ENCODE measurements at places on chromosomes 16 and 17. TPM values are rescaled to one million over a fixed set of nuclear protein-coding genes. Genes with fewer than 3 reads are reported as not detected.

- H3K27me3 ChIP-seq: no peaks in the 10 kb centered on the region
- no peaks in the 10 kb centered on the region for H3K36me3 ChIP-seq
- no peak overlapping the region for H3K27ac ChIP-seq
- no peak overlapping the region for H3K4me3 ChIP-seq
- H3K4me1 ChIP-seq: no peaks in the 10 kb centered on the region
These were observed 4.1 kb downstream of the CSF3 start for GRCh38 chr17:40019140-40019991.

DNA sequence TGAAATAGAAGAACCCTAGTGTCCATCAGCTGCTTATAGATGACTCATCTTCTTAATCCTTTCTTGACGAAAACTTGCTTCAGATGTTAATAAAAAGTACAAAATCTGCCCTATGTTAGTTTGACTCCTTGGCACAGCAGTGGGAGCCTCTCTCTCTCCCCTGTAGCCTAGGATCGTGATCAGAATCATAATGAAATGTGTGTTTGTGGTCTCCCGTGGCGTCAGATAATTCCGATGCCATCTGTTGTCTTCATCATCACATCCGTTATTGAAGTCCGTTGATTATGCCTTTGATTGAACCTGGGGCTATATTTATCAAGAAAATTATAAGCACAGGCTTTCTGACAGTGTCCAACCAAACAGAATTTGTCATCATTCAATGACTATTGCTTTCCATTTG is 102.5 kb downstream of the BMERB1 start:
- no peaks in the 10 kb centered on the region for H3K27me3 ChIP-seq
- DNase-seq: no peak
- no peak overlapping the region for H3K4me3 ChIP-seq
- H3K4me1 ChIP-seq: peaks cover 10% of the 10 kb centered on the region
- peaks cover 5% of the 10 kb centered on the region for H3K36me3 ChIP-seq

The C16orf89 gene
- not detected for total RNA-seq

The DERL2 gene
- total RNA-seq: 71.5 TPM

DNA sequence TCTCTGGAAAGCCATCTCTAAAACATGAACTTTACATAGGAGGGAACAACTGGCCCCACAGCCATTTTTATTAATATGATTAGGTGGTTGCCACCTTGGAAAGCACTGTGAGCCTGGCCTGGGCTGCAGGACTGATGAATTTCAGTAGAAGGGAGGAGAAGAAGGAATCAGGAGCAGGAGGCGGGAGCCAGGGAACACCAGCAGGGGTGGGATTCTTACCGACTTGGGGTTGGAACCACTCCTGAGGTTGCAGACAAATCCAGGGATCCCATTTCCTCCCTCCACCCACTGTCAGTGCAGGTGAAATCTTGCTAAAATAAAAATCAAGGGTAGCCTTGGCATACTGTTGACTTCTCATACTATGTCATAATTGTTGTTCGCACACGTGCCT is 16.9 kb upstream of the MAP3K14 start:
- H3K4me3 ChIP-seq: no peak overlapping the region
- no peaks in the 10 kb centered on the region for H3K27me3 ChIP-seq

DNA sequence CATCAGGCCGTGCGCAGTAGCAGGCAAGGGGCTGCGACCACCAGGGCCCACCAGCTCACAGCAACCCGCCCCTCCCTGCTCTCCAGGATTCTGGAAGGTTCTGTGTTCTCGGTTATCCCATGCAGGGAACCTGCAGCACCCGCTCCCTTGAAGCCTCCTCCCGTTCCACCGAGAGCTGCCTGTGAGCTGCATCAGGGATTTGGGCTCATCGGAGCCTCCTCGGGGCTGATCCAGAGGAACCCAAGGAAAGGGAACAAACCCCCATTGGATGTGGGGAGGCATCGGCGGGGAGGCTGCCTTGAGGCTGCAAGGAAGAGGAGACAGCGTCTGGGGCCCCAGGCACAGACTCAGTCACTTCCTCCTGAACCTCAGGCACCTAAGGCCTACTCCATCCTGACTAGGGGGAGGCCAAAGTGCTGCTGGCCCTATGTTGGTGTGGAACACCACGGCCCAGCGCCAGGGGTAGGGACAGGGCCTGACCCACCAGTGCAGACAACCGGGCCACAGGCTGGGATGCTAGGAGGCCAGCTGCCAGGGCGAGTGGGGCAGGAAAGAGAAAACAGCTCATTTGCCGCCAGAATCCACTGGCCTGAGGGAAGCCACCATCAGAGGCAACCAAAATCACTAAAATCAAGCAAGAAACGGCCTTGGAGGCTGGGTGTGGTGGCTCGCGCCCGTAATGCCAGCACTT is 14.4 kb upstream of the LGALS3BP start:
- no peaks in the 10 kb centered on the region for H3K27me3 ChIP-seq
- no peak overlapping the region for H3K27ac ChIP-seq
- no peak overlapping the region for H3K4me3 ChIP-seq
- peaks cover 4% of the 10 kb centered on the region for H3K36me3 ChIP-seq
- H3K4me1 ChIP-seq: no peaks in the 10 kb centered on the region

The MYCBPAP gene
- 24.3 TPM for total RNA-seq

The ITGAL gene
- 673 TPM for total RNA-seq

GRCh38 chr16:87536795-87537142 is 43.9 kb upstream of the ZCCHC14 start:
- peaks cover 13% of the 10 kb centered on the region for H3K4me1 ChIP-seq
- peaks cover 13% of the 10 kb centered on the region for H3K36me3 ChIP-seq
- H3K27me3 ChIP-seq: peaks cover 43% of the 10 kb centered on the region

GRCh38 chr17:64074704-64075426 is 54.4 kb upstream of the ICAM2 start:
- no peak overlapping the region for H3K27ac ChIP-seq
- DNase-seq: no peak
- no peaks in the 10 kb centered on the region for H3K27me3 ChIP-seq
- H3K36me3 ChIP-seq: peaks cover 19% of the 10 kb centered on the region
- H3K4me1 ChIP-seq: peaks cover 41% of the 10 kb centered on the region

DNA sequence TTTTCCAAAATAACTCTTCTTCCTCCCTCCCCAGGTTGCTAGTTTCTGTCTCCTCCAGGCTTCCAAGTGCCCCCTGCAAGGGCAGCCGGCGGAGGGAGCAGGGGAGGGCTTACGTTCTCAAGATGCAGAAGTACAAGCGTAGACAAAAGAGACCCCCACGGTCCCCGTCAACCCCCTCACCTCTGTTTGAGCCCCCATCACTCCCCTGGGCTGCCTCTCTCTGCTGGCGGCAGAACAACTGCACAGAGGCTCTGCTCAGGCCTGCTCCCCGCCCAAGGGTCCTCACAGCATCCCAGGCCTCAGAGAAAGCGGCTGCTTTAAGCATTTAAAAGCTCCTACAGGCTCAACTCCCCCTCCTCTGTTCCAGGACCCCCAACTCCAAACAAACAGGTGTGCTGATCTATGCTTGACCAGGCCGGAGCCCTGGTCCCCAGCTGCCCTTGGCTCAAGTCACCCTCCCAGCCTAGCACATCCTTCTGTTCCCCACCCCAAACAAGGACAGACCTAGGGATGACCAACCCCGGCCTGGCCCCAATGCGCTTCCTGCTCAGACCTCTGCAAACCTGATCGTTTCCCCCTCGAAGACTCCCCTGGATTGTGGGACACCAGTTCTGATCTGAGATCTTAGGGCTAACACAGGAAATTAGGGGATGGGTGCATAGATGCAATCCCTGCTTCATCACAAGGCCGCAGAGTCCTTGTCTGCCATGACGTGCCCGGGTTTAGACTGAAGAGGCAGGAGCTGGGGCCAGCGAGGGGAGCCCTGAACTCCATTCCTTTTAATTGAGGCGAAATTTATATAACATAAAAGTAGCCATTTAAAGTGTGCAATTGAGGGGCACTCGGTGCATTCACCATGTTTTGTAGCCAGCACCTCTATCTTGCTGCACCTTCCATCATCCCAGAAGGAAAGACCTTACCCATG is 17.2 kb upstream of the RBFOX3 start:
- H3K36me3 ChIP-seq: no peaks in the 10 kb centered on the region
- H3K4me3 ChIP-seq: no peak overlapping the region
- no peak for DNase-seq
- no peak overlapping the region for H3K27ac ChIP-seq
- H3K4me1 ChIP-seq: no peaks in the 10 kb centered on the region

- H3K4me1 ChIP-seq: peaks cover 15% of the 10 kb centered on the region
- peaks cover 5% of the 10 kb centered on the region for H3K36me3 ChIP-seq
- no peak overlapping the region for H3K27ac ChIP-seq
- no peak for DNase-seq
These were observed 5.9 kb downstream of the CHMP1A start for GRCh38 chr16:89651584-89651983.

- no peak overlapping the region for H3K4me3 ChIP-seq
- H3K4me1 ChIP-seq: no peaks in the 10 kb centered on the region
- H3K36me3 ChIP-seq: no peaks in the 10 kb centered on the region
- no peak overlapping the region for H3K27ac ChIP-seq
- DNase-seq: no peak
- peaks cover 27% of the 10 kb centered on the region for H3K27me3 ChIP-seq
These were observed 257.8 kb downstream of the RBFOX3 start for GRCh38 chr17:79353016-79353415.

DNA sequence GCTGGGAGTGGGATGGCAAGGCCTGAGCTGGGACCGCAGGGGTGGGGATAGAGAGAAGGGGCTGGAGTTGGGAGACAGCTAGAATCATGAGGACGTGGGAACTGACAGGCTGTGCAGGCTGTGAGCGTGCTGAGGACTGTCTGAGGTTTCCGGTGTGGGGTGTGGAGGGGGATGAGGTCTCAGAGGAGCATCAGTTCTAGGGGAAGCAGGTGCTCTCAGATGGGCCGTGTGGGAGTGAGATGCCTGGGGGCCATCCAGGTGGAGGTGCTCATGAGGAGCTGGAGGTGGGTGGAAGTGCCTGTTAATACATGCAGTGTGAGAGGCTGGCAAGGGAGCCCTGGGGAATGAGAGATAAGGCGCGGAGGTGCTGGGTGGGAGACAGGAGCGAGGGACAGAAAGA is 27.2 kb downstream of the HASPIN start:
- H3K27me3 ChIP-seq: peaks cover 7% of the 10 kb centered on the region
- no peak overlapping the region for H3K27ac ChIP-seq
- H3K4me3 ChIP-seq: peak overlapping the region; percentile 65
- no peaks in the 10 kb centered on the region for H3K36me3 ChIP-seq
- DNase-seq: peak; percentile 38
- peaks cover 30% of the 10 kb centered on the region for H3K4me1 ChIP-seq

- no peak overlapping the region for H3K27ac ChIP-seq
- peaks cover 13% of the 10 kb centered on the region for H3K4me1 ChIP-seq
- DNase-seq: no peak
- H3K4me3 ChIP-seq: no peak overlapping the region
These were observed 71.1 kb upstream of the TMEM97 start for GRCh38 chr17:28247671-28248555.

The AARSD1 gene
- total RNA-seq: 50.7 TPM

DNA sequence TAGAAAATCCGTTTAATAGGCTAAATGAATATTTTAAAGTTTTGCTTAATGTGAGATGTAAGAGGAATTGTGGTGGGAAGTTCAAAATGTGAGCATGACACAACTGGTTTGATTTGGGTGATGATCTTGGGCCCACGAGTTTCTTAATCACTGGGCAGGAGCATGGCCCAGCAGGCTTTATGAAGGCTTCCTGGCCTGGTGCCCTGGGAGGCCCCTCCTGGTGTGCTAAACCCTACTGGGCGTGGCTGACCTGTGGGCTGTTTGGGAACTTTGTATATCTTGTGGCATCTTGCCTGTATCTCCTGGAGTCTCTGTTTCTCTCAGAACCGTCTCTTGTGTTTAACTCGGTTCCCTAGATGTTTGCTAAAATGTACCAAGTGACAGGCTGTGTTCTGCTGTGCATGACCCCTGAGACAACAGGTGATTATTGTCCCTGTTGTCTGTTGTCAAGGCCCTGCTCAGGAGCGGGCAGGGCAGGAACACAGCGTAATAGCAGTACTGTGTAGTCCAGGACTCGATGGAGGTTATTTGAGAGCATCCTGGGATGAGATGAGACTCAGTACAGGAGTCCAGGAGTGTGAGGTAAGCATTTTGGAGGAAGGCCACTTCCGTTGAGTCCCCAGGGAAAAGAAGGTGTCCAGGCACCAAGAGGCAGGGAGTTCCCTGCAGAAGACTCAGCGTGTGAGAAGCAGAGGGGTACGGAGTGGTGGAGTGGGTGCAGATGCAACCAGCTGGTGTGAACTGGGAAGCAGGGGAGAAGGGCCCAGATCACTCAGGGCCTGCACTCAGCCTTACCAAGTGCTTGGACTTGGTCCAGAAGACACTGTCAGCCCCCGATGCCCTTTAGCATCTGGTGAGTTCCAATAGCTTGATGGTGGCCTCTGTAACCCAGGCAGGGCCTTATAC is 48.5 kb downstream of the B9D1 start:
- H3K27me3 ChIP-seq: peaks cover 1% of the 10 kb centered on the region
- no peaks in the 10 kb centered on the region for H3K4me1 ChIP-seq
- H3K4me3 ChIP-seq: no peak overlapping the region
- H3K36me3 ChIP-seq: no peaks in the 10 kb centered on the region

GRCh38 chr17:35943537-35943936 is at the start of gene LYZL6:
TSS of gene LYZL6 (minus strand) at chr17:35943713. CDS start at chr17:35939356, 4,357 bp downstream.
- no peak within 1 kb of the TSS for H3K27ac ChIP-seq
- no peaks in the 10 kb centered on the region for H3K27me3 ChIP-seq
- no peaks in the 10 kb centered on the region for H3K36me3 ChIP-seq
- no peak for DNase-seq

GRCh38 chr17:45973946-45974859 is 24.8 kb upstream of the STH start:
- no peak for DNase-seq
- no peak overlapping the region for H3K27ac ChIP-seq
- H3K36me3 ChIP-seq: peaks cover 4% of the 10 kb centered on the region
- H3K27me3 ChIP-seq: peaks cover 12% of the 10 kb centered on the region
- H3K4me1 ChIP-seq: no peaks in the 10 kb centered on the region
- H3K4me3 ChIP-seq: no peak overlapping the region

The ACSM2A gene
- total RNA-seq: 0.49 TPM

The GPR179 gene
- 0.09 TPM for total RNA-seq

DNA sequence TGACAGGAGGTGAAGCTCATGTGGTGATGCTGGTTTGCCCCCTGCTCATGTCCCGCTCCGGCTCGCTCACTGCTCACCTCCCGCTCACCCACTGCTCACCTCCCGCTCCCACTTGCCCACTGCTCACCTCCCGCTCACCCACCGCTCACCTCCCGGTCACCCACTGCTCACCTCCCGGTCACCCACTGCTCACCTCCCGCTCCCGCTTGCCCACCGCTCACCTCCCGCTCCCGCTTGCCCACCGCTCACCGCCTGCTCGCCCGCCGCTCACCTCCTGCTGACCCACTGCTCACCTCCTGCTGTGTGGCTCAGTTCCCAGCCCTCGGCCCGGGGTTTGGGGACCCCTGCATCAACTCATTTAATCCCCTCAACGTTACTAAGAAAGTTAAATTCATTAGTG is 39.1 kb upstream of the SHISA9 start:
- H3K27me3 ChIP-seq: peaks cover 6% of the 10 kb centered on the region
- no peaks in the 10 kb centered on the region for H3K36me3 ChIP-seq
- no peak overlapping the region for H3K4me3 ChIP-seq
- H3K4me1 ChIP-seq: no peaks in the 10 kb centered on the region

DNA sequence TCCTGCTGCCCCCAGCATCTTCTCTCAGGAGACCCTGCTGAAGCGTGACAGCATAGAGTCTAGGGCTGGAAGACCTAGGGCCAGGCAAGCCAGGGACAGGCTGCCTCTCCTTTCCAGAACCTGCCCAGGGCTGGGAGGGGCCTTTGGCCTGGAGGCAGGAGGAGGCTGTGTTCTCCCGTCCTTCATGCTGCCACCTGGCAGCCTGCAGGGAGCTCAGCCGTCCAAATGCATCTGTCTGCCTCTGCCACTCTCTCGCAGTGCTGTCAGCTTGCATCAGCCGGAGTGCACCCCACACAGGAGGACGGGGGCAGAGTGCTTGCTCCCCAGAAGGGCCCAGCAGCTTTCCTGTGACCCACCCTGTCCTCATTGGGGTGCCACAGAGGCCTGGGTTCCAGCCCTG is 31.3 kb downstream of the ARHGAP23 start:
- peaks cover 25% of the 10 kb centered on the region for H3K27me3 ChIP-seq
- no peak for DNase-seq
- no peaks in the 10 kb centered on the region for H3K4me1 ChIP-seq
- H3K36me3 ChIP-seq: no peaks in the 10 kb centered on the region

The KRT40 gene
- not detected for total RNA-seq
